ENCODE measurements at places on chromosomes 6 and 20.

GRCh38 chr20:49132995-49133478, 55.1 kb downstream of the STAU1 start:
- peak; percentile 66 for DNase-seq

DNA sequence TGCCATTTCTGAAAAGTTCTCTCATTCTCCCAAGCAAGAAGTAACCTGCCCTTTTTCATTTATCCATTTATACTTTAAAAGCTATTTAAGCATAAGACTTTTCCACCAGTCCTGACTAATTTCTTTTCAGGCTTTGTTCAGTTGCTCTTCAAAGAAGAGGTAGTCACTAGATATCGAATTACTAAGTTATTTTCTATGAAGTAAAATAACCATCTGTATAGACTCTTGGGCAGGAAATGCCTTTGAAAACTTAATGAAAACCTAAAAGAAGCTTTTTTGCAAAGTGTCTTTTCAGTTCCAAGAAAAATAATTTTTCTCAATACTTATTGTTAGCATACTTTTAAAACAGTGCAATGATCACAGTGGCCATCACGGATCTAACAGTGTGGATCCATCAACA, 31.3 kb upstream of the LAMP5 start:
- DNase-seq, result no peak

DNA sequence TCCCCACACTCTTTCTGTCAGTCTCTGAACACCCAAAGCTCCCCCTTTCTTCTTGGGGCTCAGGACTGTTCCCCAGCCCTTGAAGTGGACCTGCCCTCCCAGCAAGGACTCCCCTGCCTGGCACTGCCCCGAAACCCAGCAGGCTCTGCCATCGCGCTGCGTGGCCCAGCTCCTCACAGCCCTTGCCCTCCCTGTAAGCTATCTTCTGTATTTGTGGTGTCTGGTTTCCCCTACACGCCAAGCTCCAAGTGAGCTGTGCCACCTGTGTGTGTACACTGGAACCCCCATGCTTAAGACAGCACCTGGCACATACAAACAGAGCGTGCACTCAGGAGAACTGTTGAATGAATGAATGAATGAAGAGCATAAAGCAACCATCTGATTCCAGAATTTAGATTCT, 57.7 kb downstream of the TMEM242 start:
- no peak for DNase-seq

DNA sequence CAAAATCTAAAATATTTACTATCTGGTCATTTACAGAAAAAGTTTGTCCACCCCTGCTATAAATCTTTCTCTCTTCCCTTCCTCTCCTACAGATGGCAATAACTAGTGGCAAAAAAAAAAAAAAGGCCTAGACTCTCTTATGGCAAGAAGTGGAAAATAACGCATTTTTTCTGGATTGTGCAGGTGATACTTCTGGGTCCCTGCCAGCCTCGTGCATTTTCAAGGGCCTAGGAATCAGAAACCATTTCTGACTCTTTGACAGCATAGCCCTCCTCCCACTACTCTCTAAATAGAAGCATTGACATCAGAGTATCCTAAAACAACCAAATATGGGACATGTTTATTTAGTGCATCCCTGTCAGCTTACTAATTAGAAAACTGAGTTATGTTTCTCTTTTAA, 251.0 kb downstream of the KHDC1L start:
- DNase-seq, result no peak

DNA sequence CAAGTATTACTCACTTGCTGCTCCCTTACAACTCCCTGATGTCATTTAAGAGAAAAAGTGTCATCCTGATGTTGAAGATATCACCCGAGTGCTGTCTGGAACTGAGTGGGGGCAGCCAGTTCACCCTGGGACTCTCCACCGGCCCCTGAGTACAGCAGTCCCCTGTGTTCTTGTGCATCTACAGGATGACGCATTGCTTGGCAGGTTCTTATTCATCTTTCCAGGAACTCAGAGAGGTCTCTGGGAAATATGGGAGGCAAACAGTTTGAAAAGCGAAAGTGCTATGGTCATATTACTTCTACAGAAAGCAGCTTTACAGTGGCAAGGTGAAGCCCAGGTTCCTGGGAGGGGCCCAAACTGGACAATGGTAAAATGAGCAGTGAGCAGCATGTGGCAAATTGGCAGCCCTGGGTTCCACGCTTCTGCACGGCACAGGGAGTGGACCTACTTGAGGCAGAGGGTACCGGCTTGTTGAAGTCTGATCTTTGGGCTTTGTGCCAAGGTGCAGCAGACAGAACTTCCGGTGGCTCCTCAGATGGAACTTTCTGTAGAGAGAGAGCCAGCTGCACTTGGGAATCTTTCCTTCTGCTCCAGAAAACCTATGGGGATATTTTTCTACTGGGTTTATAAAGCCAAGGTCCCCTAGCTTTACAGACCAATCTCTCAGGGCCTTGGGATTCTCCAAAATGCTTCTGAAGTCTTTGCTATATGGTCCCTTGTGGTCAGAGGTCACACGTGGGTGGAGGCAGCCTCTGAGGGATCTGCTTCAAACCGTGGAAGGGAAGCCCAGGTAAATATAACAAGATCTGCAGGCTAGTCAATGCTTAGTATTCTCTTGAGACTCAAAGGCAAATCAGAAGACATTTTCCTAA, 128.3 kb downstream of the MAP3K7 start:
- DNase-seq, result no peak
